ENCODE measurements at places on chromosomes 2 and 18.

DNA sequence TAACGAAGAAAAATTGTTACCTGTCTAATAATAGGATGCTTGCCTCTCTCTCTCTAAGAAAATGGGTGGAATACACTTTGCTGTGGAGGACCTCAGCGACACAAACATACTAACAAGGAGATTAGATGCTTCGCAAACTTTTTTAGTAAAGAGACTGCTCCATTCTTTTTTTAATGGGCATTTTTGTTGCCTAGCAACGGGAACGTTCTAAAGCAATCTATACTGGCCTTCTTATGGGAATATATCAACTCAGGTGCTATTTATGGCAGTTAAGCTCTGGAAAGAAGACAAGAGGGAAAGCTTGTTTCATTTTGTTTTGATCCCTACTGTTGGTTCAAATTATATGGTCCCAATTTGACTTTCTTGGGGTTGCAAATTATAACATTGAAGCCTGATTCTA lies 86.8 kb upstream of the CBLN2 start:
- DNase-seq, result no peak

- no peak for DNase-seq
Observed at GRCh38 chr2:220452561-220452960, 825.1 kb downstream of the SLC4A3 start.

GRCh38 chr2:31166925-31167324 lies 28.7 kb upstream of the GALNT14 start:
- DNase-seq, result no peak

- no peak for DNase-seq
Observed at GRCh38 chr2:197137231-197137630, 173.3 kb downstream of the ANKRD44 start.

- DNase-seq, result peak; percentile 45
Observed at GRCh38 chr2:134674687-134675086, 44.1 kb downstream of the TMEM163 start.

Measured in stomach (tissue), 19 donors.